Stimulated activated CD8-positive, alpha-beta memory T cell treated with anti-CD3 and anti-CD28 coated beads, Interleukin-2, amount 100 ng/mL, for 1 hour (primary cell): ENCODE measurements at places on chromosomes 7 and 10.

DNA sequence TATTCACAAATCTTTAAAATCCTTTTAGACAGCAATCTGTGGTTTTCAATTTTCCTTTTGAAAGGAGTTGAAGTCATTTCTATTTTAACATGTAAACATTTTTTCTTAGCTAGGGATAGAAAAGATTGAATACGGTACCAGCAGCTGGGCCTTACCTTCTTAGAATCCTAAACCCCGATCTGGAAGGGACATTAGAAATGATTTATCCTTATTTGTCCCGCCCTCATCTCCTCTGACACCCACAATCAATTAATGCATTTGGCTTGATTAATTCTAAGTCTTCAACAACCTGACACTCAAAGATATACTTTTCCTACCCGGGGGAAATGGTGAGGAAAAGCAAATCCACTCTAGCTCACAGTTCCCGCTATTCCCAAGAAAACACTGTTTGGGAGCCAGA, 100.4 kb downstream of the SORCS1 start:
- DNase-seq: no peak

- DNase-seq: no peak
Observed at GRCh38 chr10:30412901-30413300, 21.1 kb upstream of the MAP3K8 start.

GRCh38 chr10:29620112-29620690, 14.6 kb downstream of the SVIL start:
- no peak for DNase-seq

DNA sequence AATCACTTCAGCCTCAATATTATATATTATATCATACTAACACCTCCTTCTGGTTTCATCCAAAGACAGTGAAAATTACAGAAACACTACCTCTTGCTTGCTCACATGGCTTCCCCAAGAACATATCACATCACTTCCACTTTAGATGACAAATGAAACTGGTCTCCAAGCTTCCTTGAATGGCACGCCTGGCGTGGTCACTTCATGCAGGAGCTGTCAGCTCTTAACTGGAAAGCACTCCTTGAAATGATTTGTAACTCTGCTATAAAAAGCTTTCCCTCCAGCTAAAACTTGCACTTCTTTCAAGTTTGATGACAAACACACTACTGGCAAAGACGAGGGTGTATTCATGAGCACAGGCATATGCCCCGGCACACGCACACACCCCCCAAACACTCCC, 84.1 kb upstream of the INHBA start:
- DNase-seq: no peak

GRCh38 chr7:156829669-156830336, 63.2 kb downstream of the LMBR1 start:
- DNase-seq: no peak

GRCh38 chr10:100724531-100725027, 20.8 kb upstream of the PAX2 start:
- DNase-seq: no peak

GRCh38 chr7:49102411-49102810, 178.1 kb downstream of the CDC14C start:
- no peak for DNase-seq

DNA sequence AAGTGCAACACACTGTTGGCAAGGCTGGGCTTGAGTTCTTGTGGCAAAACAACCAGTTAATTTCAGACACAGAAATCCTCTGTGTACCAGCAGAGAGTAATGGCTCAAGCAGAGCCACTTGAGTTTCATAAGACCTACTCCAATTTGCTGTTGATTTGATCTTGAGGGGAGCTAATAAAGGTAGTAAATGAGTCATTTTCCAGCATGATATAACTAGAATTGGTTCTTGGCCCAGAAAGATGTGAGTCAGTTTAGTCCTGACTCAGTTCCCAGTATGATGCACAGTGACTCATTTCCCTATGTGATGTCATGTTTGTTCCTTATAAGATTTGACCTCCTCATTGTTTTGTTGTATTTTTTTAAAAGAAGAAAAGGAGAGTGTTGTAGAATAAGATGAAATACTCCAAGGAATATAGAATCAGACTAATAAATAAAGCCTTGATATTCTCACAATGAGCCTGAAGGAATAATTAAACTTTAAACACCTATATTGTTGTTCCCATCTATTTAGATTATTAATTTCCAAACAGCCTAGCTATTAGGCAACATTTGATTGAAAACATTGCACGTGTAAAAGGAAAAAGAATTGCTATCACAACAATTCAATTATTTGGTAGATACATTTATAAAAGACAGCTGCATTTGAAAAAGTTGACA, 186.2 kb downstream of the REEP3 start:
- DNase-seq: no peak
